AG08396 (cell line): ENCODE measurements at places on chromosomes 1 and 21.
A peak's percentile ranks its signal among the peaks of the same experiment; 100 is the strongest.

GRCh38 chr1:162631546-162632191, 595 bp upstream of the DDR2 start:
- peak; percentile 44 for DNase-seq

GRCh38 chr1:7953850-7954609, 7.5 kb upstream of the PARK7 start:
- peak; percentile 90 for DNase-seq

- DNase-seq, result no peak
These were observed 26.5 kb downstream of the APP start for GRCh38 chr21:26144031-26144430.

GRCh38 chr1:22131875-22132486, 10.9 kb downstream of the WNT4 start:
- DNase-seq, result peak; percentile 55

DNA sequence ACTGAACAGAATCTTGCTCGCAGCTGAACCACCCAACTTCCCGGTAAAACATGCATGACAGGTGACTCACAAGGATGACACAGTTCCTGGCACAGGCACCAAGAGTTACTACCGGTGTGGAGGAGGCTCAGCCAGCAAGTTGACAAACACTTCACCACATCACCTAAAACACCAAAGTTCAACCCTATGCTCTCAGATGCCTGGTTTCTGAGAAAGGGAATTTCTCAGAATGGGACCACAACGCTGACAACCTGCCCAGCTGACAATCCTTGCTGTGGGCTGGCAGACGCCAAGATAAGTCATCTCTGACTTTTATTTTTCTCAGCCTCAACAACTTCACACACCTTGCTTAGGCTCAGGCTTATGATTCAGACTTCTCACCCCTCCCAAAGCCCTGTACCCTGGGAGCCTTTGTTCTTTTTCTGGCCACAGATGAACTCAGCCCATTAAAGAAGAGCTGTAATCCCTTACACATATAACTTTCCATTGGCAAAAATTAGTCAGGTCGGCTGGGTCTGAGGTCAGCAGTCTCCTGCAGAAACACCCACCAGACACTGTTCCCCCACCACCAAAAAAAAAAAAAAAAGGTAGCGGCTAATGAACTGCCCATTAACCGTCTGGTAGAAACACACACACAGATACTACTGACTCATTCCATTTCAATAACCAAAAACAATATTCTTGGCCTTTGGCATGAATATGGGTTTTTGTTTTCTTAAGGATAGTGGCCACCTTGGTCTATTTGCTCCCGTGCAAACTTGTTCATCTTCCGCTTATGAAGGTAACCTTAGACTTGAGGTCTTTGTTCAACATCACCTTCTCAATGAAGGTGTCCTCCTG, 10.8 kb upstream of the TIAM1 start:
- DNase-seq, result no peak

DNA sequence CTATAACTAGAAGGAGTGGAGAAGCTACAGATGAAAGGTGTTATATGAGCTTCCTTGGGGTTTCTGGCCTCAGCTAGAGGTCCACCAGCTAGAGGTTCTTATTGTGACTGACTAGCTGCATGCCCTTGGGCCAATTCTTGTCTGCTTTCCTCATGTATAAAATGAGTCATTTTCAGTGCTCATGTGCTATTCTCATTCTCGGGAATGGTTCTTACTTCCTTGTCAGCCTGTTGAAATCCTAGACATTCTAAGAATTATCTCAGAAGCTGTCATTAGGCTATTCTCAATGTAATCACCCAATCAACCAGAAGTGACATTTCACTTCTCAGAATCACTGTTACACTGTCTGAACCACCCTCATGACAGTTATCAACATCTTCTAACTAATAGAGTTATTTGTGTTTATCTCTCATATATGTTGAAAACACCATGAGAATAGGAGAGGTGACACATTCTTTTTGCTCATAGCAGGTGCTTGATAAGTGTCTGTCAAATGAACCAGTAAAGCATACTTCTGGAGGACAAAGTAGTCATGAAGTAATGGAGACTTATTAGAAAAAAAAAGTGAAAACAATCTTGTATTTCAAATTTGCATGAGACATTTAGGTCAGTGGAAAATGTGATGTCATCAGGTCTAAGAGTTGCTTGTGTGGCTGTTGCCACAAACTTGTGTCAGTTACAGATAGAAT, 122.8 kb upstream of the IVNS1ABP start:
- no peak for DNase-seq

GRCh38 chr1:3017440-3018050, 3.7 kb upstream of the ACTRT2 start:
- no peak for DNase-seq
